ENCODE measurements at places on chromosomes 6 and 20.

GRCh38 chr20:9220874-9221547 is 152.1 kb downstream of the PLCB4 start:
- no peak for DNase-seq
- no peak overlapping the region for H3K27ac ChIP-seq
- no peaks in the 10 kb centered on the region for H3K36me3 ChIP-seq
- no peaks in the 10 kb centered on the region for H3K4me1 ChIP-seq

- DNase-seq: no peak
- H3K27me3 ChIP-seq: no peaks in the 10 kb centered on the region
- no peaks in the 10 kb centered on the region for H3K4me1 ChIP-seq
- no peak overlapping the region for H3K27ac ChIP-seq
- H3K4me3 ChIP-seq: no peak overlapping the region
Observed at GRCh38 chr6:6764764-6765434, 176.4 kb downstream of the LY86 start.

GRCh38 chr6:81531869-81532561 is 220.5 kb downstream of the TENT5A start:
- H3K27me3 ChIP-seq: no peaks in the 10 kb centered on the region
- no peak for DNase-seq
- H3K4me1 ChIP-seq: no peaks in the 10 kb centered on the region
- H3K4me3 ChIP-seq: no peak overlapping the region
- no peaks in the 10 kb centered on the region for H3K36me3 ChIP-seq

GRCh38 chr6:52697903-52698302 is 27.0 kb downstream of the TMEM14A start:
- no peak overlapping the region for H3K4me3 ChIP-seq
- H3K27me3 ChIP-seq: no peaks in the 10 kb centered on the region
- no peak for DNase-seq
- H3K27ac ChIP-seq: no peak overlapping the region

DNA sequence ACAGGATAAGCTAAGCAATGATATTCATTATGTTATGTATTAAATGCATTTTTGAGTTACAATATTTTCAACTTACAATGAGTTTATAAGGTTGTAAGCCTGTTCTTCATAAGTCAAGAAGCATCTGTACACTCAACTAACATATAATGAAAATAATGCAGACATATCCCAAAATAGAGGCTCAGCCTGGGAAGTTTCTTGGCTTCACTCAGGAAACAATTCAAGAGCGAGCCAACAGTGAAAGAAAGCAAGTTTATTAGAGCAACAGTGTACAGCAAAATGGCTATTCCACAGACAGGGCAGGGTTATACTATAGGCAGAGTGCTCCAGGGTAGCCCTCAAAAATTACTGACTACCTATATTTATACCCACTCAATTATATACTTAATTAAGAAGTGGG is 1581.8 kb downstream of the HACE1 start:
- no peaks in the 10 kb centered on the region for H3K36me3 ChIP-seq
- no peak for DNase-seq
- H3K27me3 ChIP-seq: no peaks in the 10 kb centered on the region
- no peak overlapping the region for H3K4me3 ChIP-seq

All from GM12878 (cell line).